Stimulated activated naive B cell treated with anti-CD40 and anti-IgM and Interleukin-4, amounts not matched to agents 10 μg/mL and 1 μg/mL and 100 μg/mL, for 72 hours (primary cell): ENCODE measurements at places on chromosomes 6 and 20.

DNA sequence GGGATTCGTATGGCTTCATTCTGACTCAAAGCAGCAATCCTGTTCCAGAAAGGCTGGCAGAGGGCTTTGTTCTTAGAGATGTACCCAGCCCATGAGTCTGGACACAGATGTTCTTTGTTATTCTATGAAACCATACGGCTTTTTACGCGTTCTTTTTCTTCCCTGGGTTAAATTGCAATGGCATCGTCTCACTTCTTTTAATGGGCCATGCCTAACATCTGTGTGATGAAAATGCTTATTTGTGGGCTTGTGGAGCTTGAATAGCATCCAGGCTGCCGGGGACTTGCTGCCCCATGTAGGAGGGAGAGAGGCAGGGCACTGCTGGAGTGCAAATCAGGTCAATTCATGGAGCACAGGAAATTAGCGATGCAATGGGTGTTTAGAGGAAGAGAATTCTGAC is 19.4 kb downstream of the FAM50B start:
- H3K4me1 ChIP-seq = no peaks in the 10 kb centered on the region
- no peak overlapping the region for H3K4me3 ChIP-seq
- peaks cover 50% of the 10 kb centered on the region for H3K27me3 ChIP-seq
- H3K36me3 ChIP-seq = no peaks in the 10 kb centered on the region
- DNase-seq = no peak

- no peak overlapping the region for H3K27ac ChIP-seq
- no peak overlapping the region for H3K4me3 ChIP-seq
- H3K4me1 ChIP-seq = no peaks in the 10 kb centered on the region
- DNase-seq = no peak
Measured at GRCh38 chr20:24382743-24383142, 86.7 kb upstream of the SYNDIG1 start.

DNA sequence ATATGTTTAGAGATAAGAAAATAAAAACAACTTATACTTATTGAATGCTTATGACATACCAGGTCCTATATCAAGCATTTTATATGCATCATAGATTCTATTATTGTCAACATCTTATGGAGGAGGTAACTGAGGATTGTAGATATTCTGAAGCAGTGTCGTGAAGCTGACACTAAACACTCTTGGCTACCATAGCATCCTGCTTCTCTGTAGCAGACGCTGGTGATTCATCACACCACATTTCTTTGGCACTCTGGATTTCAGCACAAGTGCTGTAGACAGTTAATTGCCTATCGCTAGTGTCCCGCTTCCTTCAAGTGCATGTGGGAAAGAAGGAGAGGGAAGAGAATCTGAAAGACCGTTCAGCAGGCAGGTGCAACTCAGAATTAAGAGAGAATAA is 317.1 kb downstream of the PLCB1 start:
- H3K4me1 ChIP-seq = no peaks in the 10 kb centered on the region
- H3K36me3 ChIP-seq = no peaks in the 10 kb centered on the region
- no peak for DNase-seq

DNA sequence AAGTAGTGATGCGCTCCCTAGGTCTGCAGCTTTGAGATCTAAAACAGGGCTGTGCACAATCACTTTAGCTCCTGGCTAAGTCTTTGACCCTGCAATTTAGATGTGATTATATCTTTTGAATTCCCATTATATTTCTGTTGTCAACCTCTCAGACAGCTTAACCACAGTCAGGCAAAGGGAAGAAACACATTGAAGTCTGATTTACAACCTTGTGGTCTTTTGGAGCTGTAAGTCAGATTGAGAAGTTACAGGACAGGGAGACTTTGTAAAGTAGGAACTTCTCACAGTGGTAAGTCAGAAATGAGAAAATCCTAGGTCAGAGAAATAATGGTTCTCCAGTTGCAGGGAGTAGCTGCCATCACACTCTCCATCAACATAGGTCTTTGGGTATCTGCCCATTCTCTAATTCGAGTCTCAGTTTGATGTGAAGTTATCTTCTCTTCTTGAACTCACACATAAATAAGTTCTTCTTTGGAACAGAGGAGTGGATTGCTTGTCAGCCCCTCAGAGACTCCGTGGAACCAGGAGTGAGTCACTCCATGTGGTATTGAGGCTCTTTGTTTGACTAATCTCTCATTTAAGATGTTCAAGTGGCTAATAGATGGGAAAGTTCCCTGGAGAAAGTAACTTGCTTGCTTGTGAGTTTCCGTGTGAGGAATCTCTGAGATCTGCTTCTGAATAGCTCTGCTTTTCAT is 35.0 kb upstream of the SGK1 start:
- H3K27me3 ChIP-seq = no peaks in the 10 kb centered on the region
- H3K4me3 ChIP-seq = no peak overlapping the region
- H3K27ac ChIP-seq = no peak overlapping the region
- peaks cover 7% of the 10 kb centered on the region for H3K36me3 ChIP-seq
- no peak for DNase-seq

GRCh38 chr6:3244003-3244831 is 14.5 kb upstream of the PSMG4 start:
- H3K27me3 ChIP-seq = peaks cover 52% of the 10 kb centered on the region
- no peaks in the 10 kb centered on the region for H3K36me3 ChIP-seq
- H3K27ac ChIP-seq = no peak overlapping the region
- no peak for DNase-seq

GRCh38 chr20:57388953-57389694 is 2.1 kb upstream of the RBM38 start:
- H3K36me3 ChIP-seq = peaks cover 26% of the 10 kb centered on the region
- H3K4me3 ChIP-seq = peak overlapping the region; percentile 91
- peak overlapping the region; percentile 99 for H3K27ac ChIP-seq
- no peaks in the 10 kb centered on the region for H3K27me3 ChIP-seq
- peak; percentile 59 for DNase-seq
- H3K4me1 ChIP-seq = peaks cover 25% of the 10 kb centered on the region

- DNase-seq = no peak
- H3K36me3 ChIP-seq = no peaks in the 10 kb centered on the region
- H3K4me1 ChIP-seq = peaks cover 3% of the 10 kb centered on the region
- H3K27ac ChIP-seq = no peak overlapping the region
- H3K4me3 ChIP-seq = no peak overlapping the region
Measured at GRCh38 chr6:17869010-17869752, 118.3 kb downstream of the KIF13A start.

- H3K27ac ChIP-seq = no peak overlapping the region
- DNase-seq = no peak
- peaks cover 9% of the 10 kb centered on the region for H3K4me1 ChIP-seq
- H3K4me3 ChIP-seq = no peak overlapping the region
Measured at GRCh38 chr6:144597511-144597910, 312.4 kb downstream of the UTRN start.

DNA sequence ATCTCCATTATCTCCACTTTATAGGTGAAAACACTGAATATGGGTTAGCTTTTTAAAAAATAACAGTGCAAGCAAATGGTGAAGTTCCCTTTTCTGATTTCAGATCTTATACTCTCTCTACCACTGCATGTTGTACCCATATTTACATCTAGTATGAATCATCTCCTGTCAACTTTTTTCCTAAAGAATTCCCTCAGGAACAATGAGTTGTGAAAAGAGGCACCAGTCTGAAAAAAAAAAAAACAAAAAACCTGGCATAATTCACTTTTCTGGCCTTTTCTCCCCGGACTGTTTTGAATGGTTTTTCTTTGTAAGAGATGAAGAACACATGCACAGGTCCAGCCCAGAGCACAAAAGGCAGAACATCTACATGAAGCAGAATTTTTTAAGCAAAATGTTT is 596.0 kb downstream of the COL12A1 start:
- no peak overlapping the region for H3K4me3 ChIP-seq
- DNase-seq = no peak
- no peak overlapping the region for H3K27ac ChIP-seq
- H3K27me3 ChIP-seq = no peaks in the 10 kb centered on the region
- H3K36me3 ChIP-seq = no peaks in the 10 kb centered on the region
- no peaks in the 10 kb centered on the region for H3K4me1 ChIP-seq
